Stimulated activated CD8-positive, alpha-beta memory T cell treated with anti-CD3 and anti-CD28 coated beads, Interleukin-7, amount 100 ng/mL, for 24 hours (primary cell): ENCODE measurements at places on chromosomes 4 and X.

GRCh38 chr4:166014411-166014810 is 141.4 kb downstream of the TLL1 start:
- DNase-seq = no peak

GRCh38 chrX:153102418-153102817 is 30.2 kb downstream of the PNMA6A start:
- no peak for DNase-seq

DNA sequence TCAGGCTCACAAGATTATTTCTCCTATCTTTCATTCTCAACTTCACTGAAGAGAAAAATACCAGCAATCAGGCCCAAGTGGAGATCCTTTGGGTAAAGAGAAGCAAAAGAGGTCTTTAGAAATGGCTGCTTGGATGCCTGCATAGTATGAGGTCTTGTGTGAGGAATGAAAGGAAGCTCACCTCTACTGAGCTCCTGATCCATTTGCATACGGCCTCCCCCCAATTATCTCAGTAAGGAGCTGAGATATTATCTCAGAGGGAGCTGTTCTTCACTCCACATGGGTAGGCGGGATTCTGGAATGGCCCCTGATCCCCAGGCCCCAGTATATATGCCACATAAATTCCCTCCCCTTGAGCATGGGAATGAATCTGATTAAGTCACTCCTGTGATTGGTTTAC is 75.8 kb downstream of the EVC2 start:
- no peak for DNase-seq

- no peak for DNase-seq
These were observed 2.3 kb downstream of the LAGE3 start for GRCh38 chrX:154476821-154477220.

DNA sequence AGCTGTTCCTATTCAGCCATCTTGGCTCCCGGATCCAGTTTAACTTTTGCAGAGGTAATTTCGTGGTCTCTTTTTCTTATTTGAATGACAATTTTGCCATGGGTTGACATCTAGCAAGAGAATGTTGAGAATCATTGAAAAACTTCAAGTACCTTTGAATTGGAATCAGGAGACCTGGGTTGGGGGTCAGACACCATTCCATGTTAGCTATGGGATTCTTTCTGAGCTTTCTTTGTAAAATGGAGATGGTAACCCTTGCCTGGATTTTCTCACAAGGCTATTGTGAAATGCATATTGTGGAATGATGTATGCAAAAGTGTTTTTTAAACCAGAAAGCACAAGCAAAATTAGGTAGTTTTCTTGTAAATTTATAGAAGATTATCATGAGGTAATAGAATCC is 79.1 kb upstream of the HAND2 start:
- DNase-seq = no peak

- no peak for DNase-seq
These were observed 155.1 kb upstream of the RASGEF1B start for GRCh38 chr4:81626851-81627250.

GRCh38 chrX:24498975-24499374 is 33.9 kb downstream of the PDK3 start:
- DNase-seq = no peak

DNA sequence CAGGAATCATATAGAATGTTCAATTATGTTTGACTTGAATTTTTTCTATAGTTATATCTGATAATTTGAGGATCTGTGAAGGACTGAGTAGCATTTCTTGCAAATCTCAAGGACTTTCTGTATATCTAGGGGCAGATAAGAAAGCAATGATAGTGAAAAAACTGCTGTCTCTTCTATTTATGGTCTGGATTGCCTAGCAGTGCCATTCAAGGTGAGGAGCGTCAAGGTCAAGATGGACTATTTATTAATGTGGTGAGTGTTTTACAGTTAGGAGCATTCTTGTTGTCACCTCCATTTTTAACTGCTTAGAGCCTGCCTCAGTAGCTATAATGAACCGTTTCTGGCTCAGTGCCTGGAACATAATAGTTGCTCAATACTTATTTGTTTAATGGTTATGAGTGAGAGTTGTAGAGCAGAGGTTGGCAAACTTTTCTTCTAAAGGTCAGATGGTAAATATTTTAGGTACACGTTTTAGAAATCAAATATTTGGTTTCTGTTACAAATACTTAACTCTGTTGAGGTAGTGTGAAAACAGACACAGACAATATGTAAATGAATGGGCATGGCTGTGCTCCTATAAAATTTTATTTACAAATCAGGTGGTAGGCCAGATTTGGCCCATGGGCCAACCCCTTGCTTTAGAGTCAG is 523.2 kb upstream of the IGFBP7 start:
- DNase-seq = no peak

- no peak for DNase-seq
These were observed 159.8 kb upstream of the JADE1 start for GRCh38 chr4:128649575-128650205.

DNA sequence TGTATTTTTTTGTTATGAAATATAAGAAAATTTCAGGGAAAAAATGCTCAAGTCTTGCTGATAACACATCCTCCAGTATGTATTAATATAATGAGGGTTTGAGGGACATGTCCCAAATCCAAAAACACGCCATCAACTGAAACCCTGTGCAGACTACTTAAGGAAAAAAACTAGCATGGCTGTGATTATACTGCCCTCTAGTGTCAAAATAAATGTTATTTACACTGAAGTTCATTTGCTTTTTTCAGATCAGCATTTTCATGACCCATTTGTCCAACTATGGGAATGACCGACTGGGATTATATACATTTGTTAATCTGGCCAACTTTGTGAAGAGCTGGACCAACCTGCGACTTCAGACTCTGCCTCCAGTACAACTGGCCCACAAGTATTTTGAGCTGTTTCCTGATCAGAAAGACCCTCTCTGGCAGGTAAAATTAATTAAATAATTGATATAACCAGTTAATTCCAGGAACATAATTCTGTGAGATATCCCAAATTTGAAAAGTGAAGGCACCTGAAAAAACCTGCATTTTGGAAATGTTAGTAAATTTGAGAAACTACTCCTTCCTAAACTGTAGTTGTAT is 128.5 kb downstream of the PRSS12 start:
- DNase-seq = no peak

DNA sequence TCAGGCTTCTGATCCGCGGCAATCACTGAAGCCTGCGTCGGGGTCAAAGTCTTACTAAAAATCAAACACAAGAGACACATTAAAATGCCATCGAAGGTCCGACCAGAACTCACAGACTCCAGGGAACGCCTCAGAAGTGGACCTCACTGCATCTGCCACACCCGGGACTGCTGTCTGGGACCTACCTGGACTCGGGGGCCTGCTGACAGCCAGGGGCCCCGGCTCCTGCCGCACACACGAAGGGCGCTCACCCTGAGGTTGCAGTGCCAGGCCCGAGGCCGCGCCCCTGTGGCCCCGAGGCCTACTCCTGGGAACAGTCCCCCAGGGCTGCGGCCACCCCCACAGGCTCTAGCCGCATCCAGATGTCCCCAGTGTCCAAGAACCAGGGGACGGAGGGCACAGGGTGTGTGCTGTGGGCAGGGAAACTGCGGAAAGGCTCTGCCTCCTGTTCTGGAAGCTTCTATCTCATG is 7.4 kb downstream of the CTBP1 start:
- DNase-seq = no peak

- no peak for DNase-seq
These were observed 404.6 kb upstream of the F9 start for GRCh38 chrX:139125916-139126315.

DNA sequence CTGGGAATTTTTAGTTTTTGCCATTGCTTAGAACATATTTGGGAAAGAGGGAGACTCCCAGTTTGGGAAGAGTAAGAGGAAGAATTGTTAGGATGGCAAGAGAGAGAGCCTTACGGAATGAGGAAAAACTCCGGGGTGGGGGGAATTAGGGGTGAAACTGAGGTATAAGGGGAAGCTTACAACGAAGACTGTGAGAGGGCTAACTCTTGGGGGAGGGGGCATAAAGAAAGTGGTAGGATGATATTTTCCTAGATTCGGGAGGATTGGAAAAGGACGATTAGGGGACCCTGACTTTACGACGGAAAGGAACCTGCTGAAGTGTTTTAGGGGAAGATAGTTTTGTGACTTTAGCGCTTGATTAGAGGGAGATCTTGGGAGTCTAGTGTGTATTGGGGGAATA is 86.2 kb upstream of the HPRT1 start:
- DNase-seq = no peak

- DNase-seq = no peak
These were observed 64.8 kb downstream of the TBC1D9 start for GRCh38 chr4:140691369-140691768.

GRCh38 chrX:153800746-153801145 is 6.3 kb downstream of the SSR4 start:
- no peak for DNase-seq

- no peak for DNase-seq
These were observed 302.5 kb upstream of the UGT8 start for GRCh38 chr4:114296126-114296525.

DNA sequence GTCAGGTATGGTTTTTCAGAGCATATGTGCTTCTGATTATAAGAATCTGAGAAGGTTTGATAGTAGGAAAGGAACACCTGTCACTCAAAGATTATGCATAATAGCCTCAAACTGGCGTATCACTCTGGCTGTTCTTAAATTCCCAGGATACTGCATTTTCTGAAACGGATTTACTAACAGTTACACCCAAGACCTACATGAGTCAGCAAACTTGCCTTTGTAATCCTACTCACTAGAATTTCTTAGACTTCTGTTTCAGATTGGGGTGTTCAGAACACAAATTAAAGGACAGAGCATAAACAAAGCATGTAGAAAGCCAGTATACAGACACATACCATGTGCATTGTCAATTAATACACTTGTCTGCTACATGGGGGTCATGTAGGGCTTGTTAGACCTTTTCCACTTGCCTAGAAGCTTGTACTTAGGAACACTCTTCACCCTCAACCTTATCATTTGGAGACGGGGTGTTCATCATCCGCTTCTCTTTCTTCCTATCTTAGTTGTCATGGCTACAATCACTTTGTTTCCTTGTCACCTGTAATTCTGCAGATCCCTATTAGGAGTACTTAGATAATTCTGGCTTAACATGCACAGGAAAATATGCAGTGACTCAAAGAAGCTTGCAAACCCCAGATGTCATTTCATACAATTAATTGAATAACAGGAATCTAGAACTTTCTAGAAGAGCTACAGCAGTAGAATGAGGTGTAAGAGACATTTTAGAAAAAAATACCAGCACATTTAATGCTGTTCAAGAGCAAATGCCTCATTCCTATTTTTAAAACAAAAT is 593.0 kb upstream of the TENM3 start:
- DNase-seq = no peak

DNA sequence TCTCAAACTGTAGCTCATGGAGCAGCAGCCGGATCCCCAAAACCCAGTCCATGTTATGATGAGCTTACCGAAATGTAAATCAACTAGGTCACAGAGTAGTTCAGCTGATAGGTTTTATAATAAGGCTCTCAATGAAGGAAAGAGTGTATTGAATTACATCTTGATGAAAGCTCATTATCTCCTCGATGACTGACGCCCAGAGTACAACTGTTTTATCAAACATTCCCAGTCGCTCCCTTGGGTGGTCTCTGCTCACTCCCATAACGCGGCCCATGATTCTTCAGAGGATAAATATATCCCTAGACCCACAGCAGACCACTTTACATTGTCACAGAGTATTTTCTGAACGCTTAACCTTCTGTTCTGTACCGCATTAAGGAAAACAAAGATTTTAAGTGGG is 452.3 kb upstream of the GALNT7 start:
- no peak for DNase-seq

DNA sequence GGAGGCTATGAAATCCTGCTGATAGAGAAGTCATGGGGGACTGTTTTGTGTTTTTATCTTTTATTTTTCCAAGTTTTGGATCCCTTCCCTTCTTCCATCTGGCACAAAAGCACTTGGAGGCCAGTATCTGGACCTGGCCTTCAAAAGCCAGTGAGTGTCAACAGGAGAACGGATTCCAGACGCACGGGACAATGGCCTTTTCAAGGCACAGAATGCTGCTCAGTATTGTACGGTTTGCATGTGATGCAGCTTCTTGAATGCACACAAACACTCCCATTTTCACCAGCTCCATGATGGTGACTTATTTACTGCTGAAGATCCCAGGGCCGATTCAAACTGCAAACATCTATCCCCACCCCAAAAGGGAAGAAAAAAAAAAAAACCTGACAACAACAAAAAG is 145.4 kb downstream of the CPEB2 start:
- no peak for DNase-seq

DNA sequence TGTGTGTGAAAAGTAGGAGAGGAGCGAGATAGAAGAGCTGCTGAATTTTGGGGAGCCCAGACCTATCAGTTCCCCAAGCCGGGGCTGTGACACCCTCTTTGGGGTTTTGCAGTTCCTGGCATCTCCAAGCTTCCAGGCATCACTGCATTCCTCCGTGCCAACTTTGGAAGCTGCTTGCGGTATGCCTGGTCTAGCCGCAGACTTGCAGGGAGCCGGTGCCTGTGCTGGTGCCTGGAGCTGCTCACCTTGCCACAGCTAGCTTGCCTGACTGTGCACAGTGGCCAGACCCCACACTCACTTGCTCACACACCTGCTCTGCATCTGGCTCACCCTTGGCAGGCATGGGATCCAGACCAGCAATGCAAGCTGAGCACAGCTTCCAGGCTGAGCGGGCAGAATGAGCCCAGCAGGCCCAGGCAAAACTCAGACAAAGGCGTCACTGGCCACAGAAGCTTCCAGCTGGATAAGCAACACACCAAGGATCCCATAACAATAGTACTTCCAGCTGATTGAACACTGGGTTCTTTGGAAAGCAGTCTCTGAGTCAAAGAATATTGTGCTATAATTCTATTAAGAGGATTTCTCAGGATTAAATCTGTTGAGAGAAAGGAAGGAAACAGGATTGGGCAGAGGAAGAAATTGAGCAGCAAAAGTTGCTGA is 390.9 kb downstream of the TEX13C start:
- DNase-seq = no peak

GRCh38 chr4:53686521-53686920 is 95.2 kb upstream of the LNX1 start:
- no peak for DNase-seq

- no peak for DNase-seq
These were observed 351.9 kb upstream of the FAT1 start for GRCh38 chr4:187075514-187075913.

DNA sequence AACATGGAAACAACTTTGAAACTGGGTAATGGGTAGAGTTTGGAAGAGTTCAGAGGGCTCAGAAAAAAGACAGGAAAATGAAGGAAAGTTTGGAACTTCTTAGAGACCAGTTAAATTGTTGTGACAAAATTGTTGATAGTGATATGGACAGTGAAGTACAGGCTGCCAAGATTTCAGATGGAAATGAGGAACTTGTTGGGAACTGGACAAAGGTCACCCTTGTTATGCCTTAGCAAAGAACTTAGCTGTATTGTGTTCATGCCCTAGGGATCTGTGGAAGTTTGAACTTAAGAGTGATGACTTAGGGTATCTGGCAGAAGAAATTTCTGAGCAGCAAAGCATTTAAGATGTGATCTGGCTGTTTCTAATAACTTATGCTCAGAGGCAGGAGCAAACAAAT is 5.1 kb upstream of the ARL13A start:
- no peak for DNase-seq

DNA sequence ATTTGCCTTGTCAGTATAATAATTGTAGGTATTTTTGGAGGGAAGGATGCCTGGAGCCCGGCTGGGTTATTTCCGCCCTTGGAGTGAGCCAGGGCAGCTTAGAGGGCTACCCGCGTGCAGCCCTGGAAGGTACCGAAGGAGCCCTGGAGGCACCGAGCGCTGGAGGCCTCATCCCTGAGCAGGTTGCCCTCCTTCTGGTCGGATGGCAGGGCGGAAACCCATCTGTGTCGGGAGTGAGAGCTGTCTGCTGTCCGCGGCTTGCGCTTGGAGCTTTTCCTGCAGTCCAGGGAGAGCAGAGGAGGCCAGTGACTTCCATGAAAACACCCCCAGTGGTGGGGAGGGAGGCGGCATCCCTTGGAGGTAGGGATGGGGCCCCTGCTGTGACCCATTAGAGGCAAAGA is 122.1 kb downstream of the TBL1X start:
- DNase-seq = no peak
